Activated CD8-positive, alpha-beta T cell treated with anti-CD3 and anti-CD28 coated beads, Interleukin-2, amount 10 ng/mL, durations not matched to agents 7 days and 5 days (primary cell): ENCODE measurements at places on chromosomes 1 and 21. TPM values are rescaled to one million over a fixed set of nuclear protein-coding genes. Genes with fewer than 3 reads are reported as not detected.

DNA sequence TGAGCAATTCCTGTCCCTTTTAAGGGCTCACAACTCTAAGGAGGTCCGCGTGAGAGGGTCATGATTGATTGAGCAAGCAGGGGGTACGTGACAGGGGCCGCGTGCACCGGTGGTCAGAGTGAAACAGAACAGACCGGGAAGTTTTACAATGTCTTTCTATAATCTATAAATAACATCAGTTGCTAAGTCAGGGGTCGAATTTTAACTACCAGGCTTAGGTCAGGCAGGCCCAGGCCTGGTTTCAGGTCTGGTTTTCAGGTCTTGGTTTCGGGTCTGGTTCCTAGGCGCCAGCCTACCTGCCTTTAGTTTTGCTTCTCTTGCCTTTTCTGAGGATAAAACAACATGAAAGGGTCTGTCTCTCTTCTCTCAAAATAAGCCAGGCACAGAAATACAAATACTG lies 476.0 kb upstream of the CAMK1G start:
- H3K27ac ChIP-seq, result no peak overlapping the region
- H3K27me3 ChIP-seq, result no peaks in the 10 kb centered on the region
- DNase-seq, result no peak

- no peak overlapping the region for H3K4me3 ChIP-seq
- H3K4me1 ChIP-seq, result no peaks in the 10 kb centered on the region
- no peak overlapping the region for H3K27ac ChIP-seq
- DNase-seq, result no peak
- no peaks in the 10 kb centered on the region for H3K36me3 ChIP-seq
- H3K27me3 ChIP-seq, result no peaks in the 10 kb centered on the region
Measured at GRCh38 chr21:29786496-29787360, 153.1 kb downstream of the GRIK1 start.

GRCh38 chr1:51945591-51945990 lies 44.9 kb downstream of the RAB3B start:
- no peaks in the 10 kb centered on the region for H3K4me1 ChIP-seq
- H3K27ac ChIP-seq, result no peak overlapping the region
- no peak for DNase-seq
- H3K36me3 ChIP-seq, result no peaks in the 10 kb centered on the region
- H3K27me3 ChIP-seq, result peaks cover 8% of the 10 kb centered on the region
- H3K4me3 ChIP-seq, result no peak overlapping the region

The LIPI gene
- not detected for total RNA-seq

DNA sequence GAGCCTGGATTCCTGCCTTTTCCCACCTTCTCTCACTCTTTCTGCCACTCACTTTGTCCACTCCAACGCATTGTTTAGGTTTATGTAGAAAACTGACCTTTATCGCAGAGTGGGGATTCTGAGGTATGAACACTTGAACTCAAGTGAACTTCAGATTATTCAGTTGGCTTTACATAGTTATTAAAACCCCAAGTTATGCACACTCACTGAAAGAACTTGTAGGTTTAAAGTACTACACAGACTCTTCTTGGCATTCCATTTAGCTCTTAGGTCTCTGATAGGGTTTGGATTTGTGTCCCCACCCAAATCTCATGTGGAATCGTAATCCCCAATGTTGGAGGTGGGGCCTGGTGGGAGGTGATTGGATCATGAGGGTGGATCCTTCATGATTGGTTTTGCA lies 39.9 kb downstream of the RTCA start:
- H3K27ac ChIP-seq, result no peak overlapping the region
- no peak overlapping the region for H3K4me3 ChIP-seq
- no peaks in the 10 kb centered on the region for H3K27me3 ChIP-seq
- H3K36me3 ChIP-seq, result peaks cover 2% of the 10 kb centered on the region
- peaks cover 2% of the 10 kb centered on the region for H3K4me1 ChIP-seq

- DNase-seq, result no peak
- H3K36me3 ChIP-seq, result no peaks in the 10 kb centered on the region
- no peaks in the 10 kb centered on the region for H3K4me1 ChIP-seq
- no peak overlapping the region for H3K4me3 ChIP-seq
- H3K27me3 ChIP-seq, result peaks cover 5% of the 10 kb centered on the region
- no peak overlapping the region for H3K27ac ChIP-seq
Measured at GRCh38 chr21:15139898-15140297, 75.1 kb upstream of the NRIP1 start.

DNA sequence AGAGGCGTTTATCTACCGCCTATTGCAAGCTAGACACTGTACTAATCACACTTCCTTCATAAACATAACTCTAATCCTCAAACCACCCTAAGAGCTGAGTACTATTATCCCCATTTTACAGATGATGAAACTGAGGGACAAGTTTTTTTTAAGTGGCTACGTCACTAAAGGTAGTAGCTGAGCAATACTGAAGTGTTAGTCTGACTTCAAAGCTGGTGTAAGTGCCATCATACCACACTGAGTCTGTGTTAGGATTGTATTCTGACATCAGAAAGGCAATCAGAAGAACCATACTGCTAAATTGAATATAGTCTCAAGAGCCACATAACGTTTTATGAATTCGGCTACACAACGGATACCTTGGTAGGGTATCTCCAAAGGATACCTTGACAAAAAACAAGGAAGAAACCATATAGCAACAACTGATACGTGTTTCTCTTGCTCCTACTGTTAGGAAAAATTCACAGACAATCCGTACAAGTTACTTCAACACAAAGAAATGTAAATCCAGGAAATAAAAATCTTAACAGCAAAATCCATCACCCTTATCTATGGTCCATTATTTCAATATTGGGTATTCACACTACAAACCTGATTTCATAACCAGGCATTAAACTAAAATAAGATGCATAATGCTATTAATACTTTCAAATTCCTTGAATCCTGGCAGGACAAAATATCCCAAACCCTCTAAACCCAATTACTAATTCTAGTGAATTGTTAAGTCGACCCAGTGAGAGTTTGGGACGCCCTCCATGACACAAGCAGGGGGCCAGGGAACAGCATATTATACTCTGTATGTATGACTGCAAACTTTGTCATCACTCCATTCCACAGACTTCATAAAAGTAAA lies 1.6 kb downstream of the TP53BP2 start:
- peaks cover 6% of the 10 kb centered on the region for H3K36me3 ChIP-seq
- peak overlapping the region; percentile 95 for H3K27ac ChIP-seq
- DNase-seq, result no peak
- H3K4me1 ChIP-seq, result peaks cover 35% of the 10 kb centered on the region

DNA sequence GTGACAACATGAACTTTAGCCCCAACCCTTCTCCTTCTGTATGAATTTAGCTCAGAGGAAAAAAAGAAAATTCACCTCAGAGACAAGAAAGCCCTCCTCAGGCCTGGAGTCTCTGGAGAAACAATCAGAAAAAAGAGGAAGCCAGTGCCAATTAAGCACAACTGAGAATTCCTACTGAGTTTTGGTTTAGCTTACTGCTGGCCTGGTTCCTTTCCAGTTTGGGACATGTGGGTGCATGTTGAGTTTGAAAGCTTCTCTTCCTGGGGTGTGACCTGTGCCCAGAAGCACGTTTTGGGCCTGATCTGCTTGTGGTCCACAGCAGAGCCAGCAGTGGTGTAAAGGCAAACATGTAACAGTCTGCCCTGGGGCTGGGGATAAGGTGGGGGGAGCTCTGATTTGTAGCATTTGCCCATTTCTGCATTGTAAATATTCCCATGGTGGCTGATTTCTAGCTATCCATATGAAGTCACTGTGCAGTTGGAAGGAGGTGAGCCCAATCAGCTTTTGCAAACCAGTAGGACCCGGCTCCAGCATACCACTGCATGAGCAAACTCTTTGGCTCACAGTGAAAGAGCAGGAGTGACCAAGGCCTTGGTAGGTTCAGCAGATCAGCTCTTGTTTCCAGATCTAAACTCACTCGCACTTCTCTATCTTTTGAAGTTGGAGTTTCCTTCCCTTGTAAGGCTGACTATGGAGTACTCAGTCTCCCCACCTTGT lies 4.7 kb upstream of the THEM5 start:
- H3K4me1 ChIP-seq, result no peaks in the 10 kb centered on the region
- H3K27me3 ChIP-seq, result peaks cover 12% of the 10 kb centered on the region
- no peak overlapping the region for H3K4me3 ChIP-seq
- DNase-seq, result no peak
- H3K36me3 ChIP-seq, result no peaks in the 10 kb centered on the region
- H3K27ac ChIP-seq, result no peak overlapping the region

The NIBAN1 gene
- total RNA-seq, result 28.6 TPM

GRCh38 chr1:22295856-22296255 lies 153.0 kb upstream of the WNT4 start:
- DNase-seq, result no peak
- peaks cover 37% of the 10 kb centered on the region for H3K27me3 ChIP-seq
- no peaks in the 10 kb centered on the region for H3K36me3 ChIP-seq
- H3K27ac ChIP-seq, result no peak overlapping the region

GRCh38 chr1:39835935-39836594 lies 47.2 kb downstream of the TRIT1 start:
- H3K27me3 ChIP-seq, result no peaks in the 10 kb centered on the region
- H3K4me1 ChIP-seq, result no peaks in the 10 kb centered on the region
- H3K4me3 ChIP-seq, result no peak overlapping the region
- peaks cover 14% of the 10 kb centered on the region for H3K36me3 ChIP-seq
- no peak for DNase-seq
- H3K27ac ChIP-seq, result no peak overlapping the region

DNA sequence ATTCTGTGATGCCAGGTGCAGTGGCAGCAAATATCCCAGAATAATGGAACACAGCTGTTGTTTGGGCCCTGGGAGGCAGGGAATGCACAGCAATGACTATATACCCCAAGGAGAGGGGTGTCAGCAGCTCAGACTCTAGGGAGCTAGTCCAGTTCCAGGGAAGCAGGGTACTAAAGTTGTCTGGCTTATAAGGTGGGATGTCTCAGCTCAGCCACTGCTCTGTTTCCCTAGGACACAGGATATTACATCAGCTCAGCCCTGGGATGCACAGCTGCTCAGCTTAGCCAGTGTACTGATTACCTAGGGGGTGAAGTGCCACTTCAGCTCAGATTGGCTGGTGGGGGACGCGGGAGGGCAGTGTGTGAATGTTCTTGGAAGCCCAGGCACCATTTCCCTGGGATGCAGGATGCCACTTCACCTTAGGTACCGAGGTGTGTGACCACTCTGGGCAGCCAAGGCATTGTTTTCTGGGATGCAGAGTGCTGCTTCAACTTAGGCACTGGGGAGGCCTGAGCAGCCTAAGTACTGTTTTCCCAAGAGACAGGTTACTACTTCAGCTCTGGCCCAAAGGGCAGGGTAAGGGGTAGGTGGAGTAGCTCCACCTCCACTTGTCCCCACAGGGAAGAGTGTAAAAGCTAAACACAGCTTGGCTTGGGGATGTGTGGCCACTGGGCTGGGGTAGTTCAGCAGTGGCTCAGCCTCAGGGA lies 59.4 kb downstream of the DIPK1A start:
- no peak overlapping the region for H3K27ac ChIP-seq
- peaks cover 27% of the 10 kb centered on the region for H3K4me1 ChIP-seq
- no peak for DNase-seq

DNA sequence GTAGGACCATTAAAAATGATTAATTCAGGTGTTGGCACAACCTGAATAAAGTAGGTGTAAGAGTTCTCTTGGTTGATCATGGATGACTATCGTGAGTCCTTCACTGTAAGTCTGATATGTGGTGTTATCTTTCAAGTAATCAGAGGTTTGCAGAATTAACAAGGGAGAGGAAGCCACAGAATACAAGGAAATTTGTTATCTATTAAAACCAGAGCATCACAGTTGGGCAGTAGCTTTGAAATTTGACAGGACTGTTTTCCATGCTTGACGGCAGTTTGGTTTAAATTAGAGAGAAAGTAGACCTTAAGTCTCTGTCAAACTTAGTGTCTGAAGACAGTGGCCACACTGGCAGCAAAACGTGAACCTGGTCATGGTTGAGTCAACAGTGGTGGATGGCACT lies 139.5 kb upstream of the KCNK2 start:
- H3K36me3 ChIP-seq, result no peaks in the 10 kb centered on the region
- H3K4me3 ChIP-seq, result no peak overlapping the region
- no peaks in the 10 kb centered on the region for H3K4me1 ChIP-seq

DNA sequence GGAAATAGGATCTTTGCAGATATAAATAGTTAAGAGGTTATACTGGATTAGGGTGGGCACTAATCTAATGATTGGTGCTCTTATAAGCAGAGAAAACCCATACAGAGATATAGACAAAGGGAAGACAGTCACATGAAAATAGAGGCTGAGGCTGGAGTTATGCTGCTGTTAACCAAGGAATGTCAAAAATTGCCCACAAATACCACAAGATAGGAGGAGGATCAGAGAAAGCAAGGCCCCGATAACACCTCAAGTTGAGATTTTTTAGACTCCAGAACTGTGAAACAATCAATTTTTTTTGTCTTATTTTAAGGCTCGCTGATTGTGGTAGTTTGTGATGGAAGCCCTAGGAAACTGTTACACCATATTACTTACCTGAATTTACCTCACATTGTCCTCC lies 513.2 kb downstream of the COL11A1 start:
- DNase-seq, result no peak
- H3K27me3 ChIP-seq, result no peaks in the 10 kb centered on the region
- no peak overlapping the region for H3K4me3 ChIP-seq
- H3K36me3 ChIP-seq, result no peaks in the 10 kb centered on the region
- H3K4me1 ChIP-seq, result no peaks in the 10 kb centered on the region

The RGS5 gene
- 0.66 TPM for total RNA-seq

DNA sequence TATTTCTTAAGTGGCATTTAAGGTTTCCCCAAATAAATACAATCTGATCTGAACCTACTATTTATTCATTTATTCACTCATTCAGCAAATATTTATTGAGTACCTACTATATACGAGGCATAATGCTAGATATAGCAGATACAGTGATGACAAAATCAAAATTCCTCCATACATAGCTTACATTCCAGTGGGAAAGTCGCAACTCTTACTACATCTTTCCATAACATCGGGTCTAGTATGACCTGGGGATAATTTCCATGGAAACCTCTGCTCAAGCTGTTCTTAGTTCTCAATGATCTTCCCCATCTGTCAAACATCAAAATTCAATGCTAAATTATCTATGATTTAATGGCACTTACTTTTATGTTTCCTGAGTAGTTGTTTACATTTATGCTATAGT lies 70.8 kb upstream of the PRKACB start:
- peaks cover 7% of the 10 kb centered on the region for H3K4me1 ChIP-seq
- DNase-seq, result no peak
- H3K4me3 ChIP-seq, result no peak overlapping the region
- no peaks in the 10 kb centered on the region for H3K36me3 ChIP-seq
- no peaks in the 10 kb centered on the region for H3K27me3 ChIP-seq

GRCh38 chr1:20632386-20632785 lies 872 bp upstream of the PINK1 start:
- H3K27me3 ChIP-seq, result peaks cover 6% of the 10 kb centered on the region
- no peaks in the 10 kb centered on the region for H3K36me3 ChIP-seq
- H3K27ac ChIP-seq, result no peak overlapping the region
- no peak for DNase-seq

- H3K27me3 ChIP-seq, result no peaks in the 10 kb centered on the region
- no peak overlapping the region for H3K27ac ChIP-seq
- no peaks in the 10 kb centered on the region for H3K4me1 ChIP-seq
- no peak overlapping the region for H3K4me3 ChIP-seq
- no peak for DNase-seq
- no peaks in the 10 kb centered on the region for H3K36me3 ChIP-seq
Measured at GRCh38 chr1:213333121-213333520, 282.1 kb downstream of the RPS6KC1 start.

The BCL10 gene
- 27.0 TPM for total RNA-seq

The AMPD1 gene
- not detected for total RNA-seq

The TTF2 gene
- 135 TPM for total RNA-seq
